ENCODE measurements at places on chromosomes 2 and 18.

GRCh38 chr2:18891600-18892345 lies 302.4 kb upstream of the NT5C1B start:
- no peak for DNase-seq

DNA sequence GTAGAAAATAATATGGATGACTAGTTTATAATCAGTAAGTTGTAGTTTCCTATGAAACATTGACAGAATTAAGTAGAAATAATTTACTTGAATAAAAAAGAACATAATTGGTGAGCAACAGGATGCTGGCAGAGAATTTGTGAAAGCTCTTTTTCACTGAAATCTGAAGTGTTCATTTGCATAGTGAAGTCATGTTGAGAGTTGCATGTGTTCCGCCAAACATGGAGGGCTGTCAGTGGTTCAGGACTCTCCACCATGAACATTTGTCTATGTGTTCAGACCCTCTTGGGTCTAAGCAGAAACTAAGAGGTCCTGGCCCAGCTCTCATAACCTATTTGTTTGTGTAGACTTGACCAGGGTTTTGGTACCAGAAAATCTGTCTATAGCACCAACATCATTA lies 182.5 kb upstream of the LINC00305 start:
- no peak for DNase-seq

DNA sequence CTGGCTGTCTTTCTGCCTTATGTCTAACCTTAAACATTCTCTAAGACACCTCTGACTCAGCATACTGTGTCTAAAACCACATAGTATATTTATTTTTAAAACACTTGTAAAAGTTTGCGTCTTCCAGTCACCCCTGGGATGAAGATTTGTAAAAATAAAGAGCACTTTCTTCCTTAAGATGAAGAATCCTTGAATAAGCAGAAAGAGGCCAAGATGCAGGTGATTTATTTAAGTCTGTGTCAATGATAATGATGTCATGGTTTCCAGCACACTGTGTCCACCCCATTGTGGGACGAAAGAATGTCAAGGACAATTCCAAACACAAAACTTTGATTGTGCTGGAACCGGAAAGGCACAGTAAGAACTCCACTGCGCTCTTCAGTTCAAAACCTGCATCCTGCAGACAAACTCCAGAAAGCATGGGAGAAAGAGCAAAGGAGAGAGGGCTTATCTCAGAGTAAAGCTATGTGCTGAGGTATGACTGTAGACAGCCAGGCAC lies 92.9 kb downstream of the ZEB2 start:
- DNase-seq, result no peak

- DNase-seq, result no peak
Observed at GRCh38 chr2:6497048-6497447, 368.7 kb downstream of the CMPK2 start.

GRCh38 chr2:121595012-121595891 lies 54.0 kb downstream of the CLASP1 start:
- DNase-seq, result no peak

GRCh38 chr2:30252723-30253701 lies 21.7 kb downstream of the LBH start:
- no peak for DNase-seq

GRCh38 chr18:35438480-35439234 lies 59.1 kb downstream of the INO80C start:
- no peak for DNase-seq

DNA sequence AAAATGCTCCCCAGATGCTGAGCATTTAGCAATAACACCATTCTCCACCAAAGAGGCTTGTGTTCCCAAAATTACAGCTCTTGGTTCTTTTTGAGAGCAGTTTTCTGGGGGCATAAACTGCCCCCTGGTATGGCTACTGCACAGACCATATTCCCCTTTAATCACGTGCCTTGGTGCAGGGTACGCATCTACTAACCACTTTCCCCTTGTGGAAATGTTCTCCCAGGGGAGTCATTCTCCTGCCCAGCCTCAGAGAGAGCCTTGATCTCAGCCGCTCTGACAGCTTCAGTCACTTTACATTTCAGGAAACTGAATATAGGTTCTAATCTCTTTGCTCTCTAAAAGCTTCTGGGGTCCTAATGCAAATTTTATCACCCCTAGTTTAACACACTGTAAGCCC lies 44.7 kb upstream of the EML6 start:
- no peak for DNase-seq

DNA sequence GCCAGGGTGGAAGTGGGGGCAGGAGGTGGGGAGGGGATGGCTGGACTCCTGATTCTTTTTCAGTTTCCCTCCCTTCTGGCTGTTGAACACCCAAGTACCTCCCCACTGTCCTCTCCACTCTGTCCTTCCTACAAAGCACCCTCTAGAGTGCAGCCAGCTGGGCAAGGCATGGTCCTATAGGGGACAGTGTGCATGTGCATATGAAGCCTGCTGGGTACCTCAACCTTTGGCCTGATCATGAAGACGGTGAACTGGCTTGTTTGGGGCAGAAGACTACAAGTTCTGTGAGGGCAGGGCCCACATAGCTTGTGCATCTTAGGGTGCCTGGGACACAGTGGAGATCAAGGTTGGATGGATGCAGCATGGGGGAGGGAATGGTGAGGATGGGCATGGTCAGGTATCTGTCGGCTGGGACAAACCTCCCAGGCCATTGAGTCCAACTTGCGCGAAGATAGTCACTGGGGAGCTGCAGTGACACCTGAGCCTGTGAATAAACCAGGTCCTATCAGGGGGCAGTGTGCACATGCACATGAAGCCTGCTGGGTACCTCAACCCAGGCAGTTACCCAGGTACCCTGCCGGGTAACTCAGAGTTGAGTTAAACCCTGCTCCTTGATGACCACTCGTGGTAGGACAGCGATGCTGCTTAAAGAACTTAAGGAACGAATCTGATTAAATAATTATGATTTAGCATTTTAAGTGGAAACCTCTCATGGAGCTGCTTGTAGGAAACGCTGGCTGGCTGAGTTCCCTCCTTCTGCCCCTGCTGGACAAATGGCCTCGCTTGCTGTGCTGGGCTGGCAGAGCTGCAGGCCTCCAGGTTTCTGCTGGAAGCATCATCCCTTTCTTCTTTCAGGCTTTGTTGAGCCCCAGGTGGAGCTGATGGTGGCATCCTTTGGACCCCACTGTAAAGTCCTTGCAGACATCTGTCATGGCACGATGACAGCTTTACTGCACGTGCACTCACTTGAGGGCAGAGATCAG lies 84.0 kb downstream of the POLR1A start:
- DNase-seq, result no peak

GRCh38 chr2:214135966-214136365 lies 274.9 kb upstream of the VWC2L start:
- no peak for DNase-seq

Measured in NCI-H187 treated with DMSO at 0.1 percent for 48 hours (cell line).